NB4 (cell line): ENCODE measurements at places on chromosomes 3 and 15.

- DNase-seq = peak; percentile 76
These were observed 34.3 kb downstream of the IRAK2 start for GRCh38 chr3:10198761-10199649.

- DNase-seq = no peak
These were observed 499.4 kb upstream of the MDFIC2 start for GRCh38 chr3:70811880-70812279.

- no peak for DNase-seq
These were observed 161.5 kb upstream of the TPM1 start for GRCh38 chr15:62881056-62881455.

- DNase-seq = no peak
These were observed 254.0 kb upstream of the SOX2 start for GRCh38 chr3:181457756-181458155.

DNA sequence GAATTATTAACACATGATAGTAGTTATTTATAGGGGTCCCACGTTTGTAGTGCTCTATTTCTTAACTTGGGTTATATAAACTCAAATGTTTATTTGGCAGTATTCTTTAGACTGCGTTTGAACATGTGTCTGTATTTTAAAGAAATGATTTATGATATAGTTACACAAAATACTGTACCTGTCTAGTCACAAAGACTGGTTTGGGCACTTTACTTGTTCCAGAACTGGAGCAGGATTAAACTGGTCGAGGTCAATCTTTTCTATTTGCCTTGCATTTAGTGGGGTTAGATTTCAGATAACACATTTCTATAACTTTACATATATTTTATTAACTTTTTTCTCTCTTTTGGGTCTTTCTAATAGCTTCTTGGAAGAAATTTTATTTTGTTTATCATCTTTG is 39.5 kb downstream of the HACD3 start:
- DNase-seq = no peak

GRCh38 chr3:36244728-36245127 is 135.6 kb upstream of the STAC start:
- DNase-seq = no peak

GRCh38 chr15:42908538-42908937 is 12.0 kb downstream of the TTBK2 start:
- DNase-seq = no peak

DNA sequence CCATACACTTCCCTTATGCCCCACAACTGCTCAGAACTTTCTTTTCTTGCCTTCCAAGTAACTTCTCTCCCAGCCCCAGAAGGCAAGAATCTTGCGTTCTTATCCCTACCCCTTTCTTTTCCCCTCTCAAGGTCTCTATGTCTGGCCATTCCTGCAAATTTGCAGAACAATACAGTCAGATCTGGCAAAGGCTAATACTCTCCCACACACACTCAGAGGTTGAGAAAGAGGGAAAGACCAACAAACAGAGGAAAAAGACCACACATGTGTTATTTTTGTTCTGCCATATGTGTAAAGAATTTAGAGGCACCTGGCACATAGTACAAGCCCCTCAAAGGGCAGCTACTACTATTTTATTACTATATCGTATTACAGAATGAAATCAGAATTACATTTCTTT is 25.7 kb downstream of the GJD2 start:
- no peak for DNase-seq

GRCh38 chr3:194093842-194094241 is 42.1 kb upstream of the HES1 start:
- DNase-seq = no peak

GRCh38 chr3:8651418-8652323 is 7.1 kb upstream of the SSUH2 start:
- DNase-seq = no peak

DNA sequence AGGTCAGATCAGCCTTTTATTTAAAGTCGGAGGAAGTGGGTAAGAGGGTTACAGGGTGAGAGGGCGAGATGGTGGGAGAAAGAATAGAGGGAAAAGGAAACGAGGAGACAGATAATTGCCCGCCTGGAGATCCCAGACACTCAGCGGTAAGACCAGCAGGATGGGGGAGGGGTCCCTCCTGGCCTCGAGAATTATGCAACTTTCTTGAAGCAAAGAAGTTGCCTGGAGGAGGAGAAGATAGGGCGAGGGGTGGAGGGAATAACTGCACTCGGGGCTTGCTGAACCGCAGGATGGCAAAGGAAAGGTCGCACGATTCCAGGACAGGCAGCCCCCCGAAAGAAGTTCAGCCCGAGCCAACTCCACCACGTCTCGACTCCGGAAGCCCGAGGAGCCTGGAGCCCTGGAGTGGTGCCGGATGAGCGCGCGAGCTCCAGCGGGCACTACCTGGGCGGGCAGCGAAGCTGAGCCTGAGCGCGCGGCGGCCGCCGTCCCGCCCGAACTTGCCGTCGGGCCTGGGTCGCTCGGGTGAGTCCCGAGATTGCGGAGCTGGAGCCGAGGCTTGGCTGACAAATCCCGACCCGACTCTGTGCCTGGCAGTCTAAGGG is 402 bp downstream of the WWTR1 start:
- peak; percentile 21 for DNase-seq

- no peak for DNase-seq
These were observed 590.3 kb upstream of the SGO1 start for GRCh38 chr3:20776286-20776685.

- DNase-seq = no peak
These were observed 247.6 kb upstream of the C2CD4B start for GRCh38 chr15:62412686-62413085.

- DNase-seq = peak; percentile 15
These were observed 52.7 kb downstream of the NFKBIZ start for GRCh38 chr3:101902041-101902440.

GRCh38 chr3:24195504-24196230 is 250.6 kb downstream of the NR1D2 start:
- DNase-seq = no peak

GRCh38 chr3:181134873-181135272 is 145.3 kb upstream of the DNAJC19 start:
- DNase-seq = peak; percentile 1

GRCh38 chr3:31240874-31241273 is 291.9 kb upstream of the STT3B start:
- DNase-seq = no peak

DNA sequence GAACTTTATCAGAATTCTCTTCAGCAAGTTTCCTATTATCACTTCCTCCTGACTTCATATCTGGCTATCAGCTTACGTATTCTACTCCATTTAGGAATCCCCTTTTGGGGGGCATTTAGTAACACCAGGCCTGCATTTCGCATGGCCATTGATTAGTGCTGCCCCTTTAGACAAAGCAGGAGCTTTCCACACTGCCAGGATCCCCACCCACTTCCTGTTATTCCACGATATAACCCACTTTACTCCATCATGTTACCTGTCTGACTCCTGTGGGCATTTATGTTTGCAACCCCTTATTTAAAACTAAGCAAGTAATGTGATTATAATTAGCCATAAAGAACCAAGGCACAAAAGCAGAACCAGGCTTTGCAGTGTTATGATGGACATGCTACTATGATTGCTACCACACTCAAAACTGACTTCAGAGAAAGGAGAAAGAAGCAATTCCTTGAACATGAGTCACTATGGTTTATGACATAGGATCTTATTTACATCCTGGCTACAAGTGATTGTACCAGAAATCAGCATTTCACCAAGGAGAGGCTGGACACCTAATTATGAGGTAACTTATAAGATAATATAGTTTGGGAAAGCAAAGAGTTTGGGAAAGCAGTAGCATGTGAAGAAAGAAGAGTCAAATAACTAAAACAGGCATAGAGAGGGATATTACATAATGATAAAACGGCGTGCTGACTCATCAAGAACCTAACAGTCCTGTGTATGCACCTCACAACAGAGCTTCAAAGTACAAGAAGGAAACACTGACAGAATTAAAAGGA is 96.3 kb downstream of the IGSF11 start:
- no peak for DNase-seq

DNA sequence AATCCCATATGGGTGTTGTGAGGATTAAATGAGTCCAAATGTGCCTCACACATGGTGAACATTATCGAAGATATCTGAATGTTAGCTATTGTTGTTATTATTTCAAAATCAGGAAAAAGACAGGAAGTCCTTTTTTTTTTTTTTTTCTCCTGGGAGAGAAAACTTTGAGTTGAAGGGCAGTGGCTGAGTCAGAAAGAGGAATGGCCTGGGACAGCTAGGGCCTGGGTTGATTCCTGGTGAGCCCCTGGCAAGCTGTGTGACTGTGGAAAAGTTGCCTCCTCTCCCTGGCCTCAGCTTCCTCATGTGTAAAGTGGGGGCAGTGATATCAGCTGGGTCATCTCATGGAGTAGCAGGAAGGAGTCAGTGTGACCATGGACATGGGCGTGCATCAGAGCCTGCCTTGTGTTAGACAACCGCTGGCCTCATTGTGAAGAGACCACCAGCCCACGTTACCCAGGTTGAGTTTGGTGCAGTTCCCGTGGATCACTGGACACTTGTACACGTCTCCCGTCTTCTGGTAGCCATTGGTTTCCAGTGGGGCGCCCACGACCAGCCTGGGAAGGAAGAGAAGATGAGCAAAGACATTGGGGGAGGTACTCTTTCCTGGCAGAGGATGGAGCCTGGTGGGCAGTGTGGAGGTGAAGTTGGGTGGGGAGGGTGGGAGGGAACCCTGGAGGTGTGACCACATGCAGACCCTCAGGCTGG is 63.1 kb downstream of the ITGA11 start:
- no peak for DNase-seq

- no peak for DNase-seq
These were observed 34.0 kb upstream of the TNFAIP8L3 start for GRCh38 chr15:51128701-51129100.

DNA sequence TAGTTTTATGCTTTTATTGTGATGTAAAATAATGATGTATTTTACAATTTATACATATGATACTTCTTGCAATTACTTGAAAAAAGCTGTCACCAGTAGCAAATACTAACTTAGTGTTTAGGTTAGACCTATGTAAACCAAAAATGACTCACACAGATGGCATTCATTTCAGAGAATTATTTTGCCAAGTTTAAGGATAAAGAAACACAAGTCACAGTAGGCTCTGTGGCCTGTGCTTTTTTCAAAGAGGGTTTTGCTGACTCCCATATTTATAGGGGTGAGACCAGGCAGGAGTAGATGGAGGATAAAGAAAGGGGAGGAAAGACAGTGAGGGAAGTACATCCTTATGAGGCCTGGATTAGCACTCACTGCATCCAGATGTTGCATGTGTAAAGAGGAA is 356.6 kb upstream of the NPAP1 start:
- no peak for DNase-seq

GRCh38 chr3:185961675-185962232 is 23.9 kb upstream of the TRA2B start:
- DNase-seq = no peak

DNA sequence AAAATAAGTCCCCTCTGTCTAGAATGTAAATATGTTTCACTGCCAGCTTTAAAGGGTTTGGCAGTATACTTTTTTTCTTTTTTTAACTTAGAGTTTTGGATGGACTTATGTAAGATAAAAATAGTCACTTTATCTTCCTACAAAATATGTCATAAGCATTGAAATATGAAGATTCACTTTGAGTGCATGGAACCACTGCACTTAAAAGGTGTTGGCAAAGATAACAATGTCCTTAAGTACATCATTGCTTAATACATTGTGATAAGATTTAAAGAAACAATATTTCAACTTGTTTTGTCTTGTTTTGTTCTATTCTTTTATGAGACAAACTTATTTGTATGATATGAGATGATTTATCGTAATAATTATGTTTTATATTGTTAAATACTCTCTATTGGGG is 66.3 kb upstream of the NAALADL2 start:
- no peak for DNase-seq

DNA sequence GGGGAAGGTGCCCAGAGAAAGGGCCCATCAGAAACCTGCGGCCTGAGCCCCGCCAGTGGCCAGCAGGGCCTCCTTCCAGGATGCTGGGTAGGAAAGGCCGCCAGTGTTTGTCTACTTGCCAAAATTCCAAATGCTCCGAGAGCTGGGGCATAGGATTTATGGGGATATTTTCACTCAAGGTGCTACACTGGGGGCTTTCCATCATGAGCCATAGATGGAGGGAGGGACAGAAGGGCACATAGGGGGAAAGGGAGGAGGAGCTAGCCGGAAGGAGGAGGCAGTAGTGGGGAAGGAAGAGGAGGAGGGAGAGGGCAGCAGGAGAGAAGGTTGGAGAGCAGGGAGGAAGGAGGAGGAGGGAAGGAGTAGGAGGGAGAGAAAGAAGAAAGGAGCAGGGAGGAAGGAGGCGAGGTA is 494.7 kb upstream of the PROK2 start:
- no peak for DNase-seq

- peak; percentile 54 for DNase-seq
These were observed 38.6 kb downstream of the ACSBG1 start for GRCh38 chr15:78195735-78196201.

GRCh38 chr3:147872568-147872967 is 463.4 kb downstream of the ZIC1 start:
- no peak for DNase-seq

- DNase-seq = peak; percentile 47
These were observed 22.9 kb downstream of the MRAS start for GRCh38 chr3:138371070-138371965.

DNA sequence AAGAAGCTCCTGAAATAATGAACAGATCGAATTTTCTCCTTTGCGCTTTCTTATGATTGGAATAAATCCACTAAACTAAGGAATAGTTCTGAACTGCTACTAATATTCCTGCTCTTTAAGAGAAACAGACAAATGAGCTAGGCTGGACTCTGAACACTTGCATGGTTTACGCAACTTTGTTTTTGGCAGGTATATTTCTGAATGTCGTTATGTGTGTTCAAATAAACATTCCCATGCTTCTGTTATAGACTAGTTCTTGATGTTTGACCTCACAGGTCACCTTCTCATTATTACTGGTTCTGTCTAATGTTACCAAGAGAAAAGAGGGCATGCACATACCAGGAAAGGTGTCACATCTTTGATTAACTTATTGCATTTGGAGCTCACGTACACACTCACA is 418.2 kb downstream of the EPHB1 start:
- no peak for DNase-seq

GRCh38 chr3:113264283-113265131 is 53.1 kb downstream of the BOC start:
- no peak for DNase-seq

- DNase-seq = no peak
These were observed 97.1 kb upstream of the ICE2 start for GRCh38 chr15:60576044-60576443.
